ENCODE measurements at places on chromosomes 13 and 19.

DNA sequence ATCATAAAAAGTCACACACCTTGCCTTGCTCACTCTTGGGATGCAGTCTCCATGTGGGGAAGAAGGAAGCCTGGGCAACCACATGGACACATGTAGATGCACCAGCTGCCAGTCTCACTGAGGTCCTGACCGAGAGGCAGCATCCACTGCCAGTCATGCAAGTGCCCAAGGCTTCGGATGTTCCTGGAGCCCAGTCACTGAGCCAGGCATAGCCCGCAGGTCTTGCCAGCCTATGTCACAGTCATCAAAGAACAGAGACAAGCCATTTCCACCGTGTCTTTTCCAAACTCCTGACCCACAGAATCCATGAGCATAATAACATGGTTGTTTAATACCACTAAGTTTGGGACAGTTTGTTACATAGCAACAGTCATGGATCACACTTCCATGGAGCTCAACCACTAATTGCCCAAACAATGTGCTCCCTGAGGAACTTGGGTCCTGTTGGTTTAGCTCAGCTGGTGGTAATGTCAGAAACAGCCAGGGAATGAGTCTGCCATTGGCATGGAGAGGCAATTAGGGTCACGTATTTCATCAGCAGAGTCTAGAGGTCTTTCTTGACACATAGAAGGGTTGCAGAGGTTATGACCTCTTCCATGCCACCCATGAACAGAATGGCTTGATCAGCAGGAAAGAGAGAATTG lies 21.5 kb downstream of the STARD13 start:
- DNase-seq = no peak

DNA sequence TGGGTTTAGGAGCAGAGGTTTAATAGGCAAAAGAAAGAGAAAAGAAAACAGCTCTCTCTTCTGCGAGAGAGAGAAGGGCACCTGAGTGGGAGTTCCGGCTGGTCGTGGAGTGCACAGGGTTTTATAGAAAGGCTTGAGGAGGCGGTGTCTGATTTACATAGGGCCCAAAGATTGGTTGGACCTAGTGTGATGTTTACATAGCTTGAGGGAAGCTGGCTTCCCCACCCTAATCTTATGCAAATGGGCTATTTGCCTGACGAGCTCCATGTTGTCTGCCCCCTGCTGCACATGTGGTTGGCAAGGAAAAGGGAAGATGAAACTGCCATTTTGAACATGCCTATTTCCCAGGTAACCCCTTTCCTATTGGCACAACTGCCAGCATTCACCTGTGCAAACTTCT lies 21.5 kb upstream of the MEDAG start:
- DNase-seq = no peak

- no peak for DNase-seq
Observed at GRCh38 chr19:38068826-38069225, 155.2 kb downstream of the DPF1 start.

- DNase-seq = no peak
Observed at GRCh38 chr13:42788601-42789000, 7.2 kb downstream of the FAM216B start.

DNA sequence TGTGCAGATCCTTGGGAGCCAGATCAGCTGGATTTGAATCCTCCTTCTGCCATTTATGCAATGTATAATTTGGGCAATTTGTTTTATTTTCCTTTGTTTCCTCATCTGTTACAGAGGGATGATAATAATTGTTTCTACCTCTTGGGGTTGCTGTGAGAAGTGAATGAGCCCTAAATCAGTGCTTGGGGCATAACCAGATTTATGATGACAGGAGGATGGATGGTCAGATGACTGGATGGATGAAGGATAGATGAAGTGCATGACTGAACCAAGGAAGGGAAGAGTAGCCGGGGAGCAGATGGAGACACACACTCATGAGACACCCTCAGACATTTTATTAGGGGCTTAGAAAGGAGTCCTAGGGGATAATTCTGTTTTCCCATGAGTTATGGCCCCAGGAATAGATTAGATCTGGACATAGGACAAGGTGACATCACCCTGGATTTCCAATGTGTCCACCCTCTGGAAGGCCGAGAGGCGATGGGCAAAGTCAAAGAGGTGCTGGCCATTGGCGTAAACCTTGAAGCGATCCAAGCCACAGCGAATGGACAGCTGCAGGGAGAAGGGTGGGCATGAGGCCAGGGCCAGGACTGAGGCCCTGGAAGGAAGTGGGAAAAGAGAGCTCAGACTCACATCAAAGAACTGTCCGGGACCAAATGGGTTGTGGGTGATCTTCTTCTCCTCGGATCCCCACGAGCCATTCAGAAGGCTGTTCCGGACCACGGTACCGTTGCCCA lies 11.2 kb downstream of the LGALS4 start:
- DNase-seq = no peak

- DNase-seq = no peak
Observed at GRCh38 chr13:60410299-60410698, 13.3 kb downstream of the TDRD3 start.

- no peak for DNase-seq
Observed at GRCh38 chr13:72889495-72889894, 107.6 kb downstream of the PIBF1 start.

DNA sequence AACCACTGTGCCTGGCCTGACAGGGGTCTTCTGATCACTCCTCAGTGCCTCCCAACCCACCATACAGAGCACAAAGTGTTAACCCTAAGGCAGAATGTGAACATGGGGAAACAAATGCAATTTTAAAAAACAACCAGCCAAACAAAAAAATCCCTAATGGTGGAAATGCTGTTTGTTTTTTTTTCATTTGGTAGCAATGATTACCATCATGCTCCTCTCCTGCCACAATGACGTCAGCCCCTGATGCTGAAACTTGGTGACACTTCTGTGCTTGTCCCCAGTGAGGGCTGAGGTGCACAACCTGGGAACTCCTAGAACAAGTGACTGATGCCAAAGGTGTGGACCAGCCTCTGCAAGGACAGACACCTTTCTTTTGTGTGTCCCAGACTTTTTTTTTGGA lies 4.0 kb upstream of the TSPAN16 start:
- DNase-seq = no peak

DNA sequence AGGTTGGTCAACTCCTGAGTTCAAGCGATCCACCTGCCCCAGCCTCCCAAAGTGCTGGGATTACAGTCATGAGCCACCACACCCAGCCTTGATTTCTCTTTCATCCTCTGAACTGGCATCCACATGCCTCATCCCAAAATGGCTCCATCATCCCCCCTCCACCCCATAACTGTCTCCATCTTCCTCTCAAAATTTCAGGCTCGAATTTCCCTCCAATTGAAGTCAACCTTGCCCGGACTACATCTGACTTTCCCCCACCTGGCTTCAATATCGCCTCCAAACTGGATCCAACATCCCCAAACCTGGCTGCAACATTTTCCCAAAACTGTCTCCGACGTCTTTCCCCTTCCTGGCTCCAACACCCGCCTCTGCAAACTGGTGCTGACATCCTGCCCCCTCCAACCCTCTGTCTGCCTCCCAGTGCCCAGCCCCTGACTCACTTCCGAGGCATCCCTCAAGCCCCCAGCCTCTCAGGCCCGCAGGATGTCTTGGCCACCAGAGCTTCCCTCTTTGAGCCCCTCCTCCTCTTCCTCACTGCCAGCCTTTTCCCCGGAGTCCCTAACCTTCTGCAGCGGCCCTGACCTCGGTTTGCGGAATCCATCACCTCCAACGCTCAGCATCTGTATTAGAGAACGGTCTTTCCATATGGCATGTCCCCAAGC lies 943 bp downstream of the EXOC3L2 start:
- no peak for DNase-seq

- DNase-seq = no peak
Observed at GRCh38 chr13:42968906-42969305, 23.1 kb downstream of the EPSTI1 start.

DNA sequence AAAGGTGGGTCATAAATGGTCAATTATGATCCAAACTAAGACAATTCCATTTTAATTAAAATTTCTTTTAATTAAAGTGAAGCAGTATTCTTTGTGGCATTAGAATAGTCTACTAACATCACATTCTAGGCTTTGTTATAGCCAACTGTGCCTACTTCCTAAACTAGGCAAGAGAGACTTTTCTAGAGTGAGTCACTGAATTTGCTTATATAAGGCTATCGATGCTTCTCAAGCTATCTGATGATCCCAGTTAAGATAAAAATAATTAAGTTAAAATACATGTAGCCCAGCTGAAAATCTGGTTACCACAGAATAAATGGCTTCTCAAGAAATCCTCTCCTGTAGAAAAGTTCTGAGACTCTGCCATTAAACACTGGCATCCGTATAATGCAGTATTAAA lies 12.5 kb downstream of the ANKRD10 start:
- DNase-seq = no peak

DNA sequence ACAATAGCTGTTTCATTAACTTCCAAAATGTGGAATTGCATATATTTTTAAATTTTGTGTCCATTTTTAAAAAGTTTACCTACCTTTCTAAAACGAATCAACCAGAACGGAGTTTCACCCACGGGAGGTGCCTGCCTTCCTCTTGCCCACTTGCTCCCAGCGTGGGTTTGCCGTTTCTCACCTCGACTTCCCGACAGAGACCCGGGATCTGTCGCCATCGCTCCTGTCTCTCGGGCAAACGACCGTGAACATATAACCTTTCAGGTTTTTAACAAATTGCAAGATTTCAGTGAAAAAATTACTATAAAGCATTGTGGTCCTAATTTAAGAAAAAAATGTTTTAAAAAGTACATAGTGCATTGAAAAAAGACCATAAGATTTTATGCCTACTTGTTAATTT lies 4.2 kb downstream of the TMEM255B start:
- DNase-seq = no peak

- peak; percentile 89 for DNase-seq
Observed at GRCh38 chr19:2546128-2547032, 70.5 kb downstream of the GADD45B start.

- DNase-seq = no peak
Observed at GRCh38 chr19:40089462-40089861, 1.3 kb downstream of the ZNF780A start.

- DNase-seq = no peak
Observed at GRCh38 chr19:19155495-19156219, 14.4 kb downstream of the MEF2B start.

- DNase-seq = no peak
Observed at GRCh38 chr13:73778242-73778864, 355.9 kb downstream of the KLF12 start.

GRCh38 chr19:16605553-16605994 lies 22.4 kb downstream of the MED26 start:
- DNase-seq = no peak

DNA sequence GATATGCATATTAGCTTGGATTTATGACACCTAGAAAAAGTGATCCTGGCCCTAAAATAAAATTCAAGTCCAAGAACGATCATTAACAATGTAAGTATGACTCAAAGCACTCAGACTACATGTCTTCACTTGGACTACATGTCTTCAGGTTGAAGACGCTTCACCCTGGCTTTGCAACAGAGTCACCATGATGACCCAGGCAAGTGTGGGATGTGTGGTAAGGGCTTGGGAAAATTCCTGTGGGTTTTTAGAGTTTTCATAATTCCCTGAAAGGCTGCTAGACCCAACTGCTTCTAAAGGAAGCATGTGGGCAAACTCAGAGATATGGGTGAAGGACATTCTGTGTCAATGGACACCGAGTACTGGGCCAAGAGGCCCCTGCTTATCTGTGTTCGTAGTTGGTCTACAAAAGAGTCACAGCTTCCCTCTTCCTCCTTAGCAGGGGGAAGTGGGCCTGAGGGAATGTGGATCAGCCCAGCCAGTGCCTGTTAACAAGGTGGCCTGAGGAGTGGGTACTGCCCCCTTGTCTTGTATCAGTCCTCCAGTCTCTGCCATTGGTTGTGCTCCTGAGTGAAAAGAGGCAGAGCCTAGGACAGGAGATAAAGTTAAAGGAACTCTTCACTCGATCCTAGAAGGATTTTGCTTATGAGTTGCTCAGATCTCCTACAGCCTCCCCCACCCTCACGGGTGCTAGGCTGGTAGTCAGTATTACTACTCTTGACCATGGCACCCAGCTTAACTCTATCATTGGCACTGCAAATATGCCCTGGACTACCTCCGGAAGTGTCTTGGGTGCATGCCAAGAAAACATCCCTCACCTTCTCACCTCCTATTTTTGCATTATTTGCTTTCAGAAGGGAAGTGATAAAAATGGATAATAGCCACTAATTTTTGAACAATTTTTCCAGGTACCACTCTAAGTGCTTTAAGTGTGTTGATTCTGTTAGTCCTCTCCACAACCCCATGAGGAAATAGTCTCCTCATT lies 406.3 kb downstream of the COG6 start:
- DNase-seq = no peak

GRCh38 chr19:41937525-41938468 lies 9.5 kb upstream of the ERFL start:
- no peak for DNase-seq

GRCh38 chr19:38849860-38850435 lies at the start of gene HNRNPL:
HNRNPL (minus strand) TSS chr19:38849986; CDS start chr19:38849966, 20 bp downstream.
- DNase-seq = peak; percentile 100

DNA sequence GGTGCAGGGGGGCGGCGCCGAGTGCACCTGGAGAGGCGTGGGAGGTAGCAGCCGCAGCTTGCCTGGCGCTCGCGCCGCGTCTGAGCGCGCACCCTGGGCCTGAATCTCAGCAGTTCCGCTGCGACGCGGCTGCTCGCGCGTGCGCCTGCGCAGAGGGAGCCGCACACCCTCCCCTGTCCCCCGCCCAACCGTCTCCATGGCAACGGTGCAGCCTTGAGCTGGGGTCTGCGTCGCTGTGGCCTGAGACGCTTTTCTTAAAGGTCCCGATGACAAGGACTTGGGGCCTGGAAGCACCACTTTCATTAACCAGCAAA lies at the start of gene PNMA8B:
Gene PNMA8B, minus strand, starts transcription at position 82 of the 314 bp plus-strand sequence. CDS start 402 bp downstream, outside the sequence.
- peak; percentile 91 for DNase-seq

- DNase-seq = no peak
Observed at GRCh38 chr19:14562660-14563589, 8.9 kb downstream of the NDUFB7 start.

- DNase-seq = no peak
Observed at GRCh38 chr13:27960362-27961226, 8.5 kb downstream of the CDX2 start.

DNA sequence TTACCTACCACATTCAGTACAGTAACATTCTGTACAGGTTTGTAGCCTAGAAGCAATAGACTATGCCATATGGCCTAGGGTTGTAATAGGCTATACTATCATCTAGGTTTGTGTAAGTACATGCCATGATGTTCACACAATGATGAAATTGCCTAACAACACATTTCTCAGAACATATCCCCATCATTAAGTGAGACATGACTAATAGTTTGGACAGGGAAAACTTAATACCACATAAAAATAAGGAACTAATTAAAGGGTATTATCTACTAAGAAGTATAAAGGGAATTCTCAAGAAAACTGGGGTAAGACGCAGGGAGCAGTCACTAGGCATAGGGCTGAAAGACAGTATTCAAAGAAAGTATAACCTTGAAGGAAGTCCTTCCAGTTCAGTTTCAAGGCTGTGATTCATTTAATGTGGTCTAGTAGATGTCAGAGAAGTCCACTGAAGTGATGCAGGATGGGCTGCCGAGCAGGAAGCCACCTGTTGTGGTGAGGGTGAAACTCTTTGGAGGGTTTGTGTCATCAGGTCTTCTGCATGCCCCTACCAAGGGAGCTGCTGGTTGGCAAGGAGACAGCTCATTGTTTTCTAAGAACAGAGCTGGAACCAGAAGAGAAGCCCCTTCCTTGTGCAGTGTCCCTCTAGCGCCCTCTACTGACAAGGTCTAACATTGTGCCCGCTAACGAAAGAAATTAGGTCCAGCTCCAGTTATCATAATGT lies 122.9 kb downstream of the OLFM4 start:
- peak; percentile 51 for DNase-seq

Data from putamen (tissue), 1 donor.